ENCODE measurements at places on chromosomes 16 and 17.

DNA sequence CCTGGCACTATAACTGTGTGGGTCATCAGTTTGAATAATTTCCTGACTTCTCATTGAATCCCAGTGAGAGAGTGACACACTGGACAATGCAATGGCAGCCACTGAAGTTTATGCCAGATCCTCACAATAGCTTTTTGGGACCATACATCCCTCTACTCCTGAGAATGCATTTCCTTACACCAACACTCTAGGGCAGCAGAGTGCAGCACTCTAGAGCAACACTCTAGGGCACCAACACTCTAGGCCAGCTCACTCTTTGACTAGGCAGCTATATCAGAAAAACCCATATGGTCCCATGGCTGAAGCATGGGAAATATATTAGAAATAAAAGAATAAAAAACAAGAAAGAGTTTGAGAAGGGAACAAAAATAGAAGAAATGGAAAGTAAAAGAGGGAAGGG, 309.2 kb downstream of the MAP2K6 start:
- no peak for DNase-seq

GRCh38 chr17:70171159-70171558, 1.8 kb downstream of the KCNJ2 start:
- no peak for DNase-seq

GRCh38 chr17:6936370-6937028, 59.4 kb upstream of the ALOX12 start:
- DNase-seq, result no peak

DNA sequence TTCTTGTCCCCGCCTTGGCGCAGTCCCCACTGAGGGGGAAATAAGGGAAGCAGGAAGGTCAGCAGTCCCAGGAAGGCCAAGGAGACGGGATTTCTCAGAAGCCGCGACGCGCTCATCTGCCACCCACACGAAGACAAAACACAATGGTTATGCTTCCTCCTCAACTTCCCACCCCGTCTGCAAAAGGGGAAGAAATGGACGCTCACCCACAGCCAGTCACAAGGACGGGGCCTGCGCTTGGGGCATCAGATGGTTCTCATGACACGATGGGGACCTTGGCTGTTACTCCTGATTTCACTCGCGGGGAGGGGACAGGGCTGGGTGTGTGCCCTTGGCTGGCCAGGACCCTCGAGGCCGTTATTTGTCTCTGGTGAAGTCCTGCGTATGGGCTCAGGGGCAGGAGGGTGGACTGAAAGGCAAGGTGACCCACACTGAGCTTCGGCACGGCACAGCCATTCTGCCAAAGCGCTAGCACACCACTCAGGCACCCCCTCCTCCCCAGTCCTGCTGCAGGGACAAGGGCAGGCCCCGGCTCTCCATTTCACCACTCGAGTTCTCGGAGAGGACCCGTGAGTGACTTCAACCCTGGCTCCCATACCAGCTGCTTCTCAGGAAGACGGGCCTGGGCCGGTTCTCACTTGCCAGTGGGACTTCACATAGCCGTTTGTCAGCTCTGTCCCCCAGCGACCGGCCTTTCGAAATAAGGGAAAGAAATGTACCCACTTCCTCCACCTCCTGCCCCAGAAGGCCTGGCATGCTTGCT, 84.5 kb downstream of the ABR start:
- no peak for DNase-seq

DNA sequence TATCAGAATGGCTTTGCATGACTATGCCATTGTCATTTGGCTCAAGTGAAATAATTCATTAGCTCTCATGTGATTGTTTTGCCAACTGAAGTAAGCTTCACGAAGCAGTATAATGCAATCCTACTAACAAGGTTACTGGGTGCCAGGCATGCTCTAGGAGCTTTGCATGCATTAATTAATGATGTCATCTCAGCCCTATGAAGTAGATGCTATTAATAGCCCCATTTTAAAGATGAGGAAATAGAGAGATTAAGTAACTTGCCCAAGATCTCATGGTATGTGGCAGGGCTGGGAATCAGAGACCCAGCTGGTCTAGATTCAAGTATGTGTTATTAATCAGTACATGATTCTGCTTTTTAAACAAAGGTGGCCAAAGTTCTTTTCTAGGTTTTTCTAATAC, 14.1 kb downstream of the KRT39 start:
- no peak for DNase-seq

GRCh38 chr16:88685156-88686061, 898 bp downstream of the SNAI3 start:
- DNase-seq, result peak; percentile 69

DNA sequence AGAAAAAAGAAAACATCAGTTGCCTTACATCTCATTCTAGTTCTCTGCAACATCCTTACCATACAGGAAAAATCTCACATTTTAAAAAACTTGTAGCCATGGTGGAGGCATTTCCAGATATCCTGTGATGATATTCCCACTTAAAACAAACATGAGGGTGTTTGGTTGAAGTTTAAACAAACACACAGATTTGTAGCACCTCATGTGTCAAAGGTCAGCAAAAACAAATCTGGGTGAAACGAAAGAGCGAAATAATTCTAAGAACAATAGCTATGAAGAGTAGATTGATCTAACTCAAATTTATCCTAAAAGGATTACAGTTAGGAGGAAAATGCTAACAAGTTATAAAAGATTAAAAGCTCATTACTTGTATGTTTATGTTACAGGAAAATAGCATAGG, 83.1 kb upstream of the IRX5 start:
- no peak for DNase-seq

GRCh38 chr16:88778271-88778525, 6.8 kb downstream of the PIEZO1 start:
- DNase-seq, result no peak
